Stimulated activated CD8-positive, alpha-beta memory T cell treated with anti-CD3 and anti-CD28 coated beads, Interleukin-7, amount 100 ng/mL, for 4 hours (primary cell): ENCODE measurements at places on chromosomes 4 and X.

DNA sequence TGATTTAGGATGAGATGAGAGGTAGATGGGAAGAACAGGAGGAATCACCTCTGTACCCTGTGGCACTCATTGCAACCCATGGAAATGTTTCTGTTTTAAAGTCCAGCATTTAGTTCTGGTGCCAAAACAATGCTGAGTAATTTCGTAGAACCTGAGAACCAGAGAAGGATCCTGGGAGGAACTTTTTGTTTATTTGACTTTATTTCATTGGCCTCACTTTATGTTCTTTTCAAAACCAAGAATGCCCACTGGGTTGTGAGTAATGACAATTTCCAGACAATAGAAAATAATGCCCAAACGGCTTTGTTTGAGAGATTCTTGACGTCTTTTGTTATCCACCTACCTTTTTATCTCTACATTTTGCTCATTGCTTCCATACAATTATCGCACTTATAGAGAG lies 111.3 kb downstream of the SHROOM3 start:
- DNase-seq: no peak

DNA sequence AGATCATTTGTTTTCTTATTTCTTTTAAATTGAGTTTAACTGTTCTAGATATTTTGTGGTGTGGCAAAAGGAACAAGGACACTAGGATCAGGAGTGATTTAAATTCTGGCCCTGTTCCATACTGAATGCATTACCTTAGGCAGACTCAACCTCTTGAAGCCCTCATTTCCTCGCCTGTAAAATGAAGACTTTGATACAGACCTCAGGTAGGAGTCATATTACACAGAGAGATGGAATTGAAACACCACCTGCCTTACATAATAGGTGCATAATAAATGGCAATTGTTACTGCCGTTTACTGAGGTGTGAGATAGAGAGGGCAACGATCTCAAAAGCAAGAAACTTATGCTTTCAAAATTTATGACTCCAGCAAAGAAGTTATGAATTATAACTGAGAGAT lies 28.2 kb upstream of the RASSF6 start:
- DNase-seq: no peak

DNA sequence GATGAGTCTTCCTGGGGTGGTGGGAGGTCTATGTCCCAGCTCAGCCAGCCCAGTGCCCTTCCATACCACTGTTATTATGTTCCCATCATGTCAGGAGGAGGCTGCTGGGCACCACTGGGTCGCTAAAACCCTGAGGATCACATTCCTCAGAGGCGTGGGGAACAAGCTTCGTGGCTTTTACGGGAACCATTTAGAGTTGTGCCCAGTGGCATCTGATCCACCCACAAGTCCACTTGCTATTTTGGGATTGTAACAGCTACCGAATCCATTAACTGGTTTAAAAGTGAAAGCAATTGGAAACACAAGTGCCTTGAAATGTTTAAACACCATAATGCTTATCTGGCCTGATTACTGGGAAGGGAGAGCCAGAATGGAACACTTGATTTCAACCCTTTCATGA lies 13.1 kb upstream of the CCKAR start:
- no peak for DNase-seq

- DNase-seq: no peak
Observed at GRCh38 chr4:180190382-180190781, 2052.8 kb upstream of the TENM3 start.

GRCh38 chrX:150768132-150768485 lies 74.9 kb downstream of the MTMR1 start:
- no peak for DNase-seq

- DNase-seq: no peak
Observed at GRCh38 chr4:10605746-10606482, 78.7 kb downstream of the CLNK start.

GRCh38 chrX:132045456-132045855 lies 22.4 kb downstream of the STK26 start:
- no peak for DNase-seq

DNA sequence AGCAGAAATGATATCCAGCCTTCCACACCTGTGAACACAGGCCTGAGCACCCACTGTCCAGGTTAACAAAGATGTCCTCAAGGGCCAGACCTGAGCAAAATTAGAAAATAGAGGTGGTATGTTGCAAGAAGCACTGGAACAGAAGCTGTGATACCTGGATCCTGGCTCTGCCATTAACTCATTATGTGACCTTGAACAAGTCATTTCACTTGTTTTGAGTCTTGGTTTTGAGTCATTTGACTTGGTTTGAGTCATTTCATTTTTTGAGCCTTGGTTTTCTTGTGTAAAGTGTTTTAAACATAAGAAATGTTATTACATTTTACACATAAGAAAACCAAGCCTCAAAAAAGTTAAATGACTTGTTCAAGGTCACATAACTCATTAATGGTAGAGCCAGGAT lies 2.9 kb upstream of the NWD2 start:
- DNase-seq: no peak

DNA sequence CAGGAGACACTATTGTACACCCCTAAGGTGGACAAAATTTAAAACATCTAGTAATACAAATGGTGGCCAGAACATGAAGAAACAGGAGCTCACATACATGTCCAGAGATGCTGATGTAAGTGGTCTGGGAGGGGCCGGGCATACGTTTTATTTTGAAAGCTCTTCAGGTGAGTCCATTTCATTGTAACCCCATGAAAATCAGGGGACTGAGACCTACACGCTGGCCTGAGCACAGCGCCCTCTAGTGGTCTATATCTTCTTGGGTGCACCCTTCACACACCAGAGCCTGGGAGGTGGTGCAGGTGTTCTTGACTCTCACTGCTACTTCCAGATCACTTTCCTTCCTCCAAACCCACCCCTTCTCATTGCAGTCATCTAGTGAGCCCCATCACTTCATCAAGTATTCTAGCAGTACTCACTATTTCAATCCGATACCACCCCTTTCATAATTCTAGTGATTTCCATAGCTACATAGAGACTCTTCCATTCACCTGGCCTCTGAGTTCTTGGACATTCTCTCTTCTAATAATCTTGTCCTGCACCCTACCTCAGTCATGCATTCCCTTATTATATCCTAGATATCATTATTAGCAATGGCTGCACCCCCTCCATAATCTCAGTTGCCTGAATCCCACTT lies 4.3 kb upstream of the TLR6 start:
- peak; percentile 37 for DNase-seq

DNA sequence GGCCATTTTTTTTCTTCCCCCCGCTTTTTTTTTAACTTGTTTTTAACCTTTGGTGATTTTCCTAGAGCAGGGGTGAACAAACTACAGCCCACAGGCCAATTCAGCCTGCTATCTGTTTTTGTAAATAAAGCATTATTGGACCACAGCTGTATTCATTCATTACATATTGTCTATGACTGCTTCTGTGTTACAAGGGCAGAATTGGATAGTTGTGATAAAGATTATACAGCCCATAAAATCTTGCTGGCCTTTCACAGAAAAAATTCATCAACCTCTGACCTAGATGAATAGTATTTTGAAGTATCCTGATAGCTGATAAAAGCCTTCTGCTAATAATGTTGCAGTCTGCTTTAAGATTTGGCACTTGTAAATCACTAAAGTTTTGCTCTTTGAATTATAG lies 63.4 kb downstream of the SMAD1 start:
- no peak for DNase-seq

DNA sequence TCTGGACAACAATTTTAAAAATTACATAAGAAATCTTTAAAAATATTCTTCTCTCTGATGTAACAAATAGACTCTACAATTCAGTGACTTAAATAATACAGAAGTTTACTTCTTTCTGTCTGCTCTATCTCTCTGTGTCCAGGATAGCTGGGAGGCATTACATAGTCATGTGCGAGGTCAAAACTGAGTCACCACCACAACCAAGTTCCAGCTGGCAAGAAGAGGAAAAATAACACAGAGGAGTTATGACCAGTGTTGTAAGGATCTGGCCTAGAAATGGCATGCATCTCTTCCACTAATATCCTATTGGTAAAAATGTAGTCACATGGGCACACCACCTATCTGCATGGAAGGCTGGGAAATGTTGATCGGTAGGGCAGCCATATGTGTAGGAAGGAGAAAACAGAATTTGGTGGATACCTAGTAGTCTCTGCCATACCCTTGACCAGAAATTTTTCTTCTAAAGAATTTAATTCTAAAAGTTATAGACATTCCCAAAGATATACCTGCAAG lies 39.4 kb upstream of the WDFY3 start:
- no peak for DNase-seq

DNA sequence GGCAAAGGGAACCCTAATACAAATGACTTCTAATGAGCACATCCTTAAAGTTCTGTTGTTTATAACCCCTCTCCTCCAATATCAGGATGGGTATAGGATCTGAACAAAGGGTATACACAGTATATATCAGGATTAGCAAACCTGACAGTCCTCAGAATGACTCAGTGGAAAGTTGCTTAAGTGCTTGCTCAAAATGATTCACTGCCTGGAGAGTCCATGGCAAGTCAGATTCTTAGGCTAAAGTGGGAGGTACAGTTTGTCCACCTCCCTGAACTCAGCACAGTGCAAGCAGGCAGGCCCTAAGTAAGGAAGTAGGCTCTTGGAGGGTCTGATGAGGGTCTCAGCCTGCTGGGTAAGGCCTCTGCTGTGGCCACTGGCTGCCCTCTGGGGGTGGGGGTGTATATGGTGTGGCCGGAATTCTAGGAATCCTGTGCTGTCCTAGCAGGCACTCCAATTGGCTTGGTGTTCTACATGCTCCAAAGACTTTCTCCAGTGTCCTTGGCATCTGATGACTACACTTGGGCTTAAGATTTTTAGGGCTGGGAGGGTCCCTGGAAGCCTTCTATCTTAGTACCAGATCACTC lies 54.3 kb downstream of the CHRDL1 start:
- DNase-seq: no peak

- no peak for DNase-seq
Observed at GRCh38 chr4:126794363-126794762, 838.4 kb upstream of the INTU start.

DNA sequence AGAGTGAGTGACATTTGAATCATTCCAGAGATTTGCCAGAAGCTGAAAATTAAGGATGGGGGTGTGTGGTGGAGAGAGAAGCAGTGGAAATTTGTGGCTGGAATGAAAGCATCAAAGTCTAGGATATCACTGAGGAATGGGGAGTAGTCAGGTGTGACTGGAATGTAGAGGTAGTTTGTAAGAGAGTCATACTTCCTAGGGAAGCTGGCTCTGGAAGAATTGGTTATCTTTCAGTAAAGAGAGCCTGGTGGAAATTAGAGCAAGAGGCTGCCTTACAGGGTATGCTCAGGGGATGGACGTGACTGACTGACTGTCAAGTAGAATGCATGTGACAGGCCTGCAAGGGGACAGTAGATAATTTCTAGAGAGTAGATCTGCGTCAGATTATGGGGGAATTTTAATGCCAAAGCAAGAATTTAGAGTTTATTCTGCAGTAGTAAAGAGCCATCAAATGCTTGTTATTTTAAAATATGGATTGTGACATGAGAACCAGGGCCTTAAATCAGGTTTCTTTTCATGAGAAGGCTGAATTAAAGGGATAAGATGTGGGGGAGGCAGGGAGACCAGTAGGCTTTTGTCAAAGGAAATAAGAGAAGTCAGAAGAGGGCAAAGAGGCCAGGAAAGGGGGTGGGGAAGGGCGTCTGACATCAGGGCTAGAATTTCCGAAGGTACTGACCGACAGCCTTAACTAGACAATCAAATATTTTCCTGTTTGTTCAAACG lies 109.9 kb downstream of the AFF1 start:
- DNase-seq: no peak

GRCh38 chrX:103730796-103731493 lies 20.2 kb downstream of the TMEM31 start:
- no peak for DNase-seq

GRCh38 chrX:44785652-44786051 lies 58.2 kb upstream of the DUSP21 start:
- DNase-seq: no peak

DNA sequence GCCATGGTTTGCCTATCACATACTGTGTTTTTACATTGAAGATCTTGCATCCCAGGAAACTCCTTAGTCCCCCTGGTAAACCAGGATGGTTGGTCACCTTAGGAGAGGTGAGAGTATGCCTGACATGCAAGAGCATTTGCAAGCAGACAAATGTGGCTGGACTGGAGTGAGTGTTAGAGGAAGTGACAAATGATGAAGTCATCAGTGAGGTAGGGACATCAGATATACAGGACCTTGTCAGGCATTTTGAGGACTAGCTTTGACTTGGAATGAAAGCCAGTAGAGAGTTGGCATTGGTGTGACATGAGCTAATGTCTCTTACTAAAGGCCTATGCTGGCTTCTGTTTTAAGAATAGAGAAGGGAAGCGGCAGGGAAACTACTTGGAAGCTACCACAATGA lies 124.9 kb downstream of the FRMPD4 start:
- no peak for DNase-seq

GRCh38 chr4:124030147-124030546 lies 633.6 kb downstream of the SPRY1 start:
- DNase-seq: no peak

- DNase-seq: no peak
Observed at GRCh38 chr4:102817021-102817605, 10.2 kb downstream of the UBE2D3 start.

DNA sequence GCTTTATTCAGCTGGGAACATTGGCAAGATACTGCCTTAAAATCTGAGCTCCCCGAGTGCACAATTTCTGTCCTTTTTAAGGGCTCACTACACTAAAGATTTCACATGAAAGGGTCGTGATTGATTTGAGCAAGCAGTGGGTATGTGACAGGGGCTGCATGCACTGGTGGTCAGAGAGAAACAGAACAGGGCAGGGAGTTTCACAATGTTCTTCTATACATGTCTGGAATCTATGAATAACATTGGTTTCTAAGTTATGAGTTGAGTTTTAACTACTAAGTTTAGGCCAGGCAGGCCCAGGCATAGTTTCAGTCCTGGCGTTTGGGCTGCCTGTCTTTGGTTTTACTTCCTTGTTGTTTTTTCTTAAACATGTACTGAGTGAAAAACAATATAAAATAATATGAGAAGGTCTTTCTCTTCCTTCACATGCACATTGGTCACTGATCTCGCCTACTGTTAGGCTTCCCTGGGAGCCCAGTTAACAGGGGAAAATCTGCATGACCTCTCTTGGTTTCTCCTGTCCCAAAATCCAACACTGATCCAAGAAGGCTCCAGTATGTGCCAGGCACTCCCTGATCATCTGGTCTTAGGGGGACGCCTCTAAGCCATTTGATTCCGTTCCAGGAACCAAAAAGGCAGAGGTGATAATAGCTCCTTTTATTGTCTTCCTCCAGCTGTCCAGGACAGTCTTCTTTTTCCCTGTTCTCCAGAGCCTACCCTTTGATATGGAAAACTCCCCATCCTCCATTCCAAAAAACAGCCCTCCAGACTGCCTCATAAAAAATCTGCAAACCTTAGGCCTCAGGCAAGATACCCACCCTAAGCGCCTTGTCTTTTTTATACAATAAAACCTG lies at the start of gene UGT2B17:
Gene UGT2B17, minus strand, starts transcription at position 51 of the 854 bp plus-strand sequence. CDS start 7,838 bp downstream, outside the sequence.
- DNase-seq: no peak

GRCh38 chr4:6562931-6563901 lies 11.8 kb upstream of the MAN2B2 start:
- DNase-seq: no peak

DNA sequence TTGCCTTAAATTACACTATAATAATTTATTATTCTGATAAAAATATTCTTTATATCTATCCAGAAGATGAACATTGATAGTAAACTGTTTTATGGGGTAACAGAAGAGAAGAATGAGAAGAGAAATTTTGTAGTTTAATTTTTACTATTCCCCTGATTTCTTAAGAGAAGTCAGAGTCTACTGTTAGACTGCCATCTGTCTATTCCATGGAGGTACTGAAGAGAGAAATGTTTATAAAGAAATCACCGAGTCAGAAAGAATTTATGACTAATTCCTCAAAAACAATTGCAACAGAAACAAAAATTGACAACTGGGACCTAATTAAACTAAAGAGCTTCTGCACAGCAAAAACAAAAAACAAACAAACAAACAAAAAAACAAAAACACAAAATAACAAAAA lies 149.9 kb downstream of the FGF16 start:
- DNase-seq: no peak
